ENCODE measurements at places on chromosomes 1 and 21. TPM values are rescaled to one million over a fixed set of nuclear protein-coding genes. Genes with fewer than 3 reads are reported as not detected.

Gene PROX1
- under 0.01 TPM for total RNA-seq

Gene TNNI3K
- 1.8 TPM for total RNA-seq

Gene ATP5PO
- total RNA-seq = 115 TPM

Gene MXRA8
- 534 TPM for total RNA-seq

Gene SELENBP1
- total RNA-seq = 120 TPM

Measured in smooth muscle cell of trachea (primary cell).